ENCODE measurements at places on chromosomes 2 and 18.

GRCh38 chr18:79546781-79547272, 132.8 kb upstream of the CTDP1 start:
- no peak for DNase-seq

- no peak for DNase-seq
Measured at GRCh38 chr2:106205488-106205887, 11.4 kb upstream of the UXS1 start.

DNA sequence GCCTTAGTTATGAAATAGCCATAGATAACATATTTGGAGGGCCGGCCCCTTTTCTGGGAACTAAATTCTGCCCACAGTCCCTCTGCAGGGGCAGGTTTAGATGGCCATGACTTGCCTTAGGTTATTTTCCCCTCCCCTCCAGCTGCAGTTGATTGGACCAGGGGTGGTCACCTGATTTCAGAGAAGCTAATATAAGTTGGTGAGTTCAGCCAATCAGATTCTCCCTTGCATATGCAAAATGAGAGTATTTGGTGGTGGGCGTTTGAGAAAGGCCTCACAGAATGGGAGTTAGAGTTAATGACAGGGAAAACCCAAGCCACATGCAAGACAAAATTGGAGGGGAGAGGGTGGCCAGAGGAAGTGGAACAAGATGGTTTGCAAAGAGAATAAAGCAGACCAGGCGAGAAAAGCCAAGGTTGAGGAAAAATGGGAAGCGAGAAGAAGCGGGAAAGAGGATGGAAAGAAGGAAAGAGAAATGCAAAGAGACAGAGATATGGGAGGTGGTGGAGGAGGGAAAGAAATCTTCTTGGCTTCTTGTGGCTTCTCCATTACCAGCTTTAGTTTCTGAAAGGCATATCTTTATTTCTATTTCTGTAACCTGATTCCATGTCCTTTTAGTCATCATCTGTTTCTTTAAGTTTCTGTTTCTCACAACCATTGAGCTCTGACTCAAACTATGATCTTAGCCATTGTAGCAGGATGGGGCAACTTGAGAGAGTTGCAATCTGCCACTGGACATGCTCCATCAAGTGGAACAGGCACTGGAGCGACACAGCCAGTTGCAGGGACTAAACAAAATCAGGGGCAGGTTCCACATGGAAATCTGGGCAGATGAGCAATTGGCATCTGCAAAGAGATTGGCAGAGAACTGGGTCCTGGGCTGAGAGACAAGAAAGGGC, 108.1 kb upstream of the SIX3 start:
- DNase-seq: peak; percentile 43

GRCh38 chr2:228374741-228375140, 193.3 kb upstream of the SPHKAP start:
- DNase-seq: no peak

- no peak for DNase-seq
Measured at GRCh38 chr2:16726147-16726546, 60.5 kb upstream of the CYRIA start.

DNA sequence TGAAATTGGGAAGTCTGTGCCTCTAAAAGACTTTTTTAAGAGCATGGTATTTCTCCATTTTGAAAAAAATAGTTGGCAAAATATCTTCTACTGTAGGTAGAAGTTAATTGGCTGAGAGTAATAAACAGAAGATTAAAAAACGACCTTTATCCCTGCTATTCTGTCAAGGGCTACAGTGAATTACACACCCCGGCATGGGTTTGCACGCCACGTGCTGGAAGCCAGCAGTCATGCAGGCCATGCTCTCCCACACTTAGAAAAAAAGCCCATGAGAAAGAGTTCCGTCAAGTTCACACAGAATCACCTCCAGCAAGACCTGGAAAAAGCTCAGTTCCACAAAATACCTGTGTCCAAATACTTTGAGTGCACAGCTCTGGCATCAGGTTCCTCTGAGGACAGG, 26.8 kb downstream of the FAM110C start:
- DNase-seq: no peak

- no peak for DNase-seq
Measured at GRCh38 chr2:133045787-133046186, 375.8 kb upstream of the LYPD1 start.

DNA sequence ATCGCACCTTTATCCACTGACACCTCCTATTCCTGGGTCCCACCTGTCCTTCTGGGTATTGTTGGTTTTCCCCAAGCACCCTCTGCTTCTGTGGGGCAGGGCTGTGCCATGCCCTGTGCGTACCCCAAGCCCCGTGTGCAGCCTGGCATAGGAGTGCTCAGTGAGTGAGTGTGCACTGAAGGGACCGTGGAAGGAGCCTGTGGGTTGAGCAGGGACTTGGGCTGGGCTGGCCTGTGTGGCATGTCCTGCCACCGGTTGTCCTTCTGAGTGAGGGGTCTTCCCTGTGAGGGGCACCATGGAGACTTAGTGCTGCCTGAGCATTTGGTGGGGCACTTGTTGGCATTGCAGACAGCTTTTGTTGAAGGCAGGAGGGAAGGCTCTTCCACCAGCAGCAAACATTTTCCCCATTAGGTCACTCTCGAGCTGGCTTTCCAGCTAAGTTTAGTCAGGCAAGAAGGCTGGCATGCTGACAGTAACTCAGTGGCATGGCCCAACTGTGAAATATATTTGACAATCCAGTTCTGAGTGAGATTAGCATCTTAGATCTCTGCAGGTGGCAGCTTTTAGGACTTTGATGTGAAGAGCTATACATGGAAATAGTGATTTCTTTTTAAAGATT, 64.7 kb downstream of the LPIN1 start:
- no peak for DNase-seq

- peak; percentile 70 for DNase-seq
Measured at GRCh38 chr2:10079266-10079869, 843 bp downstream of the CYS1 start.

GRCh38 chr2:100235098-100235497, 87.2 kb downstream of the LONRF2 start:
- DNase-seq: peak; percentile 31

DNA sequence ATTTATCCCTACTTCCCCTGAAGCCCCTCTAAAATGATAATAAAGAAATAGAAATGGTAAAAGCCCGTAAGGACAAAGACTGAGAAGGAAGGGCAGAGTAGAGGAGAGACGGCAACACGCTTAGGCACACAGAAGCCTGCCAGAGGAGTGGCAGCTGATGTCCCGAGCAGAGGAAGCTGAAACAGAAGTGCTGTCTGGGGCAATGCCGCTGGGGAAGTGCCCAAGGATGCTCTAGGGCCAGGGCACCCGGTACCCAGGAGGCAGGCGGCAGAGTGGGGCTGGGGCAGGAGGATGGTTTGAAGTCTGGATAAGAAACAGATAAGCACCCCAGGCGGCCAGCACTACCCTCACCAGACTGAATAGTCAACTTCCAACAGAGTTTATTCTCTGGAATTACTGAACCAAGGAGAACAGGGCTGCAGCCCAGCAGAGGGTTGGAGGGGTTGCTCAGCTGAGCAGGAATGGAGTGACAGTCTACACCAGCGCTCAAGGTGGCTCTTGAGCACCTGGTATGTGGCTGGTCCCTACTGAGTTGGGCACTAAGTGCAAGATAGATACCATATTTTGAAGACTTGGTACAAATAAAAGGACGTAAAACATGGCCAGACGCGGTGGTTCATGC, 22.4 kb downstream of the TMEM37 start:
- no peak for DNase-seq

GRCh38 chr2:178419123-178419522, 31.9 kb downstream of the PRKRA start:
- DNase-seq: peak; percentile 48

GRCh38 chr18:75226956-75227316, 16.3 kb downstream of the TSHZ1 start:
- DNase-seq: no peak

DNA sequence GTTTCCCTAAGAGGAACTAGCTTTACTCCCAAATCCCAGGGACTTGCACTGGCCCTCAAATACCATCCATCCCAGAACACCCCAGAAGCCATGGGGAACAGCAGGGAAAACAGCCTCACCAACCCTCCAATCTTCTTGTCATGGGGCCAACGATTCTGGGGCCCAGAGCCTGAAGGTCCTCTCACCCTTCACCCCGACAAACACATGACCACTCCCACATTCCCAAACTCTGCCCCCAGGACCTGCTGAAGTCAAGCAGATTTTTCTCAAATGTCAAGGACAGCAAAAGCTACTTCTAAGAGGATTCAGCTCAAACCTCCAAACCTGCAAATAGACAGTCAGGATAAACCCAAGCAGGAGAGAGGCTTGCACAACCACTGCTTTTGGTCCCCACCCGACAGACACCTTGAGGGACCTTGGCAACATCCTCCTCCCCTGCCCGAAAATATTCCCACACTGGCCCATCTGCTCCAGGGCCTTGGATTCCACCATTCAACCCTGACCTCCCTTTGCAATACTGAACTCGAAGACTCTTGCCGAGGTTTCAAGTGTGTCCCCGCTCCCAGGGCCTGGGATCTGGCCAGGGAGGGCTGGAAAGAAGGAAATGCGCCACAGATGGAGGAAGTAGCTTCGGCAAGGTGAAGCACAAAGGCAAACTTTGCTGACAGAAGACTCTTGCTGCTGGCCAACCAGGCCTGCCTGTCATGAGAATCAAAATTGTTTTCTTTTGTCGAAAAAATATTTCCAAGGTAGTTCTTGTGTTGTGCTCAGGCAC, 143.3 kb downstream of the ZFP36L2 start:
- DNase-seq: no peak

- DNase-seq: no peak
Measured at GRCh38 chr2:38248255-38248654, 128.8 kb downstream of the ATL2 start.

GRCh38 chr18:8776013-8776943, 70.9 kb downstream of the MTCL1 start:
- DNase-seq: no peak

DNA sequence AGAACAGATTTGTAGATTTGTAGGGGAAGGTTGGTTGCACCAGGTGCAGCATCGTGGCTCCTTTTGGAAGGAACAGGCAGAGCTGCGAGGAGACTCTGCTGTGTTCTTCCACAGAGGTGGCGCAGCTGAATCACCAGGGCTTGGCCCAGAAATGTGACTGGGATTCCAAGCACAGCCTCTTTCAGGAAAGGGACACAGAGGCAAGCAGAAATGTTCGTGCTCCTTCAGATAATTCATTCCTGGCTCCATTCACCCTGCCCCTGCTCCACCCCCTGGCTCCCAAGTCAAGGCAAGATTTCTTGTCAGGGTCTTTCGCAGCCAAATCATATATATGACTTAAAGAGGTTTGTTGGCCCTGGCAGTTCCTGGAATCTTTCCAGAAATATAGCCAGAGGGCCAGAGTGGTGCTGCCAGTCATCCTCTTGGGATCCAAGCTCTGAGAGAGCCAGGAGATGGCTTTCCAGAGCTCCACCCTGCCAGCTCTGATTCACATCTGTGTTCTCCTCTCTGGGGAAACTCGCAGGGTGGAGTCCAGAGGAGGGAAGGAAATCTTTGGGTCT, 203.9 kb upstream of the TANK start:
- no peak for DNase-seq

DNA sequence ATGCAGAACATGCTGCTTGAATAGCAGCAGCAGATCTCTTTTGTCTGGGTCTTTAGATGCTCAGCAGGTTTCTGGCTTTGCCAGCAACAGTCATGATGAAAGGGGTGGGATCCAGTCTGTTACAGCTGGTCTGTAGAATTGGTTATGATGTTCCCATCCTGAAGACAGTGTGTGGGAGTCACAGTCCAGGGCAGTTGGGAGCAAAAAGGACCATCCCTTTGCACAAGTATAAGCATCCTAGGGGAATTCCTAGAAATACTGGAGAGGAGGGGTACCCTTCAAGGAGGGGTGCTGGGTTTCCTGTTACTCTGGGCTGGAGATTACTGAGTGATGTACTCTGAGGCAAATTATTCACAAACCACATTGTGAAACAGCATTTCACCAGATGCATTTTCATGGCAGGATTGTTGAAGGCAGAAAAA, 119.9 kb upstream of the RND3 start:
- DNase-seq: peak; percentile 60

GRCh38 chr18:9135912-9136314, 668 bp upstream of the ANKRD12 start:
- peak; percentile 52 for DNase-seq

GRCh38 chr18:58297198-58297597, 253.2 kb downstream of the NEDD4L start:
- DNase-seq: peak; percentile 81

- DNase-seq: no peak
Measured at GRCh38 chr2:121771976-121772742, 16.7 kb downstream of the TSN start.

GRCh38 chr2:50345701-50346591, 686.0 kb downstream of the NRXN1 start:
- no peak for DNase-seq

Measured in iris pigment epithelial cell (primary cell).